ENCODE measurements at places on chromosomes 5 and 9. TPM values are rescaled to one million over a fixed set of nuclear protein-coding genes. Genes with fewer than 3 reads are reported as not detected.
A peak's percentile ranks its signal among the peaks of the same experiment; 100 is the strongest.

Gene ZNF474
- 0.88 TPM for polyA plus RNA-seq

Gene ARL10
- polyA plus RNA-seq = 16.8 TPM

Gene IFNA13
- polyA plus RNA-seq = not detected

Gene FOXD4
- polyA plus RNA-seq = 0.62 TPM

Gene ZNF883
- polyA plus RNA-seq = 11.1 TPM

Gene UBE2QL1
- 0.70 TPM for polyA plus RNA-seq

Gene POLR1E
- 25.8 TPM for polyA plus RNA-seq

Gene NRARP
- polyA plus RNA-seq = 5.1 TPM

Gene GABBR2
- 6.3 TPM for polyA plus RNA-seq

Gene PCDHB13
- 9.3 TPM for polyA plus RNA-seq

Gene DELE1
- polyA plus RNA-seq = 133 TPM

Gene CYLC2
- polyA plus RNA-seq = not detected

Gene PCA3
- 0.96 TPM for polyA plus RNA-seq

GRCh38 chr5:172147857-172148256, 40.2 kb downstream of the STK10 start:
- no peak for DNase-seq

GRCh38 chr5:116766470-116766947, 191.9 kb upstream of the SEMA6A start:
- no peak for DNase-seq

DNA sequence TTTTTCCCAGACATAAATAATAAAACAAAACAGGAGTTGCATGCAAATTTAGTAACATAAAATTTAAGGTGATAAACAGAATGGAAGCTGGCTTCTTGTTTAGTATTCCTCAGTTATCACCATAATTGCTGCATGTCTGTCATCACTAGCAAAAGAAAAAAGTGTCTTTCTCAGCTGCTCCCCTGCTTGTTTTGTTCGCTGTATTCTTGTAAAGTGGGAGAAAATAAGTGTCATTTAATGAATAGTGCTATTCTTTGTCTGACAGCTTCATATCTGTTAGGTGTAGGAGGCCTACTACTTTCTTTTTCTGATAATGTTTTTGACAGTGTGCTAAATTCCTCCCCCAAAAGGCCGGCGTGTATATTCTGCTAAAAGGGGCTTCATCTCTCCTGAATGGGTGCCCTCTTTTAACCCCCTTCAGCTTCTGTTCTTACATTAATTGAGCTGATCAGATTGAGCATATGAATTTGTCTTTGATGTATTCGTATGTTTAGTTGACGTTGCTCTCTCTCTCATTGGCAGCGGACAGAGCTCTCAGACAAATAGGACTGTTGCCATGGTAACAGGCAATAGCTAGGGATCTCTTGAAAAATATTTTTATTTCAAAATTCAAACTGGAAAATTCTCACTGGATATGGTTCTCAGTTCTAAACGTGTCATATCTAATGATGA, 303.8 kb downstream of the KIAA0825 start:
- no peak for DNase-seq

GRCh38 chr5:178204935-178205748, 809 bp downstream of the HNRNPAB start:
- peak; percentile 63 for DNase-seq

DNA sequence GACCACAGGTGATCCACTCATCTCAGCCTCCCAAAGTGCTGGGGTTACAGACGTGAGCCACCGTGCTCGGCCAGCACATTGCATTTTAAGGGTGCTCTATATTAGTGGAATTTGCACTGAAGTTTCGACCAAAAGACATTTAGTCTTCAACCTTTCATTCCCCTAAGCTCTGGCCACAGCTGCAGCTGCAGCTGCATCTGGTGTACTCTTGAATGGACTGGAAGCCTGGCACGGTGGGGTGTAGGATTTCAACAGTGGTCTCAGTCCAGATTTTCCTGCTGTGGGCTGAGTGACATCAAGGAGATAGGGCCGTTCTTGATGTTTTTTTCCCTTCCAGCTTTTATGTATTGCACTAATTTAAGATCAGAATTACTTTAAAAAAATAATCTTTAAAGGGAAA, 255.2 kb downstream of the PDZD2 start:
- no peak for DNase-seq

DNA sequence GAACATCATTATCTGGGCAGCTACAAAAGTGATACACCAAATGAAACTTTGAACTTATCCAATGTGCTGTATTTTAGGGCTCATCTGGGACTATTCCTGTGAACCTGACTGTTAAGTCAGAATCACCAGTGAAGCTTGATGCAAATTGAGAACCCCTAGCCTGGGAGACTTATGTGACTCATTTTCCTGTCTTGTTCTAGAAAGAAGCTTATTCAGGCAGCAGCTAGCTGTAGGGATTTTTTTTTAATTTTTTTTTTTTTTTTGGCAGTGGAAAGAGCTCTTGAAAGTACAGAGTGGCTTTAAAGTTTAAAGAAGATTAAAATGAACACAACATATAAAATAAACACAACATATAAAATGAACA, 81.1 kb upstream of the TNFAIP8 start:
- DNase-seq = no peak

DNA sequence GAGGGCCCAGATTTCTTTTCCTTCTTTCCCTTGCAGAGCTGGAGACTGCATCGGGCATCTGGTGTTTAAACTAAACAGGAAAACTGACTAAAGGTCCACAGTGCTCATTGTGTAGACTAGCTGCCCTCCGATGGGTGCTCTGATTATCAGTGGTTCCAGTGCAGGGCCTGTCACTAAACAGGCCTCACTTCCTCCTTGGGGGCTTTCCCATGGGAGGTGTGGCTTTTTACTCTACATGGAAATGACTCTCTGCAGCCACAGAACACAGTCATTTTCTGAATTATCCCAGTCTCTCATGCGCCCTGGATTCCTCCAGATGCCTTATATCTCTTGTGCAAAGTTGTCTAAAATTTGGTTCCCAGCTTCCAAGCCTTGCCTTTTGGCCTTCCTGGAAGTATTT, 199.2 kb downstream of the TRIO start:
- no peak for DNase-seq

DNA sequence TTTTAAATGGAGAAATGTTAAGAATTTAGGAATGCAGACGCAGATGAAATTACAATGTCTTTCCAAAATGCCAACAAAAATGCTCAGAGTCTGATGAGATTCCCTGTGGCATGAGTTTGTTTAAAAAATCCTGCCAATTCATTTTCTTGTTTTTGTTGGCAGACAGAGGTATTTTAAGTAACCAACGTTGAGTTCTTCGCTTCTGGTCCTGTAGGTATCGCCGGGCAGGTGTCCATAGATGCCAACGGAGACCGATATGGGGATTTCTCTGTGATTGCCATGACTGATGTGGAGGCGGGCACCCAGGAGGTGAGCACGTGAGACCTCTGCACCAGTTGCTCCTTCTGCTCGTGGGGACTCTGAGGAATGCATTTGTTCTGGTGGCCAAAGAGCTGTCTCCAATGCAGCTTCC, 69.4 kb downstream of the NPR3 start:
- DNase-seq = no peak

DNA sequence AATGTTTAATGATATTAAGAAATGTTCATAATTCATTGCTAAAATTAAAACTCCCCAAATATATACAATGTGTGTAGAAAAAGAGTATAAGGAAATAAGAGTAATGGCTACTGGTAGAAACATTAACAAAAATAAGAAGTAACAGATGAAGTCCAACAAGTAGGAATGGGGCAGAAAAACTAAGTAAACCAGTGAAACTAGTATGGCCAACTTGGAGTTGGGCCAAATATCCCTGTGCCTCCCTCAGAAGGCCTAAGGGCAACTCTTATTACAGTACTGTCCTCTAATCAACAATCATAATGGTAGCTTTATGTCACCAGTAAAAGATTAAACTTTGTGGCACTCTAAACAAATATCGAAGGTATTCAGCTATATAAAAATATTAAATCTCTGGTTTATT, 93.5 kb downstream of the SSBP2 start:
- peak; percentile 13 for DNase-seq

- no peak for DNase-seq
Observed at GRCh38 chr5:136195971-136196820, 3.2 kb upstream of the SMIM32 start.

DNA sequence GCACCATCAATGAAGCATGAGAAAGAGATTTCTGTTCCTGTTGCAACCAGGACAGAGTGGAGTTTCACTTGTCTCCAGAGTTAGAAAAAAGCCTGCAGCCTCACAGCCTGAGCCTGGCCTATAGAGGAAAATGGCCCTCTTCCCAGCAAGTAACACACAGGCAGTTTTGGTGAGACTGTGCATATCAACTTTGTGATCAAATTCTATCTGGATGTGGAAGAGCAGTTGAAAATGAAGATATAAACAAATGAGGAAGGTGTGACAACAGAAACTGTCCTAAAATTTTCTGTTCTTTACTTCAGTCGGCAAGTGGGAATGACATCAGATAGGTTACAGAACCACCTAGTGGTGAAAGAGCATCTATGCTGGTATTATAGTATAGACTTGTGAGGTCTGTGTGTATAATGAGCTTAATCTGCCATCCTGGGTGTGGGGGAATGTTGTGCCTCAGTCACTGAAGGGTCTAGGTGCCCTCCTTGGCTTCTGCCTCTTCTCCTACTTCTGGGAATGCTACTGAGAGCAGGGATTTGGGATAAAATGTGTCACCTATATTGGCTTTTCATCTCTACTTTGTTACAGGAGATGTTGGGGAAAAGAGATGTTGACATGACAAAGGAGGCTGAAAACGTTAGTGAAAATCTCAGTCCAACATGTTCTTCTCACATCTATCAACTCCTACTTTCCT, 28.2 kb downstream of the YIPF5 start:
- DNase-seq = peak; percentile 38

DNA sequence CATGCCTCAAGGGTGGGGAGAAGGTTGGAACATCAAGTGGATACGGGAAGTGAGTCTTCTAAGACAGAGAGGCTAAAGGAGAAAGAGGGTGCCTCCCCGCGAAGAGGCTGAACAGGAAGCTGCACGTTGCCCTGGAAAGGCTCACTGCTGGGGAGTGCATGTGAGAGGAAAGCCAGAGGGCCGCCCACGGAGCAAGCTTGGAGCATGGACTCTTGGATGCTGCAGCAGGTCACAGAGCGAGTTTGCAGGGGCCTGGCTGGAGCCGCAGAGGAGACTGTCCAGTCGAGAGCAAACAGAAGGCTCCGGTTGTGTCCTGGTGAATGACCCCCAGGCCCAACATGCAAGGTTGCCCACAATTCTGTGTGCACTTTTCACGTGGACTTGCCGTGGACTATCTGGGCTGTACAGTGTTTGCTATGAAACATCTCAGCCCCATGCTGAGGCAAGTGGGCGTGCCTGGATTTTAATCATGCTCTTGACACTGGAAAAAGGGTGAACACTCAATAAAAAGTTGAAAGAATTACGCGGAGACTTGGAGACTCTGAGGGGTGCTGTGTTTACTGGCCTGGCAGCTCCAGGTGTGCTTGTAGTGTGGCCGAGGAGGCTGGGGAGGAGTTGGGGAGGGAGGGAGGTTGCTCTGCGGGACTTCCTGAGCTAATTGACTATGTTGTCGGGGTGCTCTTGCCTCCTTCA, 54.5 kb upstream of the GARNL3 start:
- DNase-seq = no peak

GRCh38 chr5:71695071-71695470, 24.0 kb upstream of the CARTPT start:
- no peak for DNase-seq

- DNase-seq = no peak
Observed at GRCh38 chr9:114006155-114006550, 71.9 kb downstream of the AMBP start.

DNA sequence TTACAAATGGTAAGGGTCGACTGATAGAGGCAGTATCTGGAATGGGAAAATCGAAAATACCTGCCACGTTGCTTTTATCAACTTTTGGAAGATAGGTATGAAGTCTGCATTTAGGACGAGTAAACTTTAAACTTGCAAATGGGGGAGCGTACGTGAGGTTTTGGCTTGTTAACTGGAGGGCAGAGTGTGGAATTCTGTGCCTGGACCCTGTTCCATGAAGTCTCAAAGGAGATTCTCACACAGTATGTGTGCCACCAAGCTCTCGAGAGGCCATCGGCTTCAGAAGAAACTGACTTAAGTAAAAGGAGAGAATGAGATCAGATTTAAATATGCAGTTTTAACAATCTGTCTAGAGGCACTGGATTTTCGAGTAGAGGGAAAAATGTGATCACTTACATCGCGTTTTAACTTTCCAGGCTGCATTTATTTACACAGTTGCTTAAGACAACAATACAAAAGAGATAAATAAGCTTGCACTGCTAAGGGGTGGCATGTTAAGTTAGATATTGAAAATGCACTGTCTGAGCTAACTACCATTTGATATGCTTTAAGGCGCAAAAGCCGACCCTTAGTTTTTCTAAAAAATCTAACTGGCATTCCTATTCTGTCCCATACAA, 401.6 kb downstream of the EBF1 start:
- no peak for DNase-seq

DNA sequence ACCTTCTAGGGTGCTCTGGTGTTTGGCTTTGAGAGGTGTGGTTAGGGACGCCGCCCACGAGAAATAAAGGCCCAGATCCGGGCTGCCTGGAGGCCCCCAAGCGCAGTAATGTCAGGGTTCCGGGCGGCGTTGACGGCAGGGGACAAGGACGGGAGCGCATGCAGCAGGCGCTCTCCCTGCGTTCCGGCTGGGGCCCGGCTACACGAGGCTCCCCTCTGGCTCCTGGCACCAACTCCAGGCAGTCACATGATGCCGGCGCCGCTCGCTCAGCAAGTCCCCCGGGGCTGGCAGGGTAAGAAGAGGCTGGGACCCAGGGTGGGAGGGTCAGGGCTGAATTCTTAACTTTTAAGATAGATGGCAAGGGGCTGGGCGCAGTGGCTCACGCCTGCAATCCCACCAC, 28.1 kb downstream of the UBTD2 start:
- no peak for DNase-seq

DNA sequence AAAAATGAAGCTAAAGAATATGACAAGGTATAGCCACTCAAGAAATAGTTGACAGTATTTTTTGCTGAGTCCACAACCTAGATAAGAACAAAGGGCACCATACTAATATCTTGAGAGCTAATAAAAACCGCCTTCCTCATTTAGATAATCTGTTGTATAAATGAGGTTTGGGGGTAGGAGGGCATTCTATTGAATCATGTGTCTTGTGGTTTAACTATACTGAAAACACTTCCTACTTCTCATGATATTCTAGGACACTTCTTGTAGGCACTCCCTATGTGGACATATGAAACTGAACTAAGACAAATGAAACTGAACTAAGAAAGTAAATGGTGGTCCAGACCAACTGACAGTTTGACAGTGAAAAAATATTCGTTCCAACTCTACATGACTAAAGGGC, 1268.5 kb upstream of the C9orf72 start:
- DNase-seq = no peak

- DNase-seq = no peak
Observed at GRCh38 chr5:180096616-180097015, 25.1 kb upstream of the RNF130 start.

Data from left kidney (tissue), 8 donors.